ENCODE measurements at places on chromosomes 3 and 15.
A peak's percentile ranks its signal among the peaks of the same experiment; 100 is the strongest.

GRCh38 chr15:81334768-81335435, 11.0 kb upstream of the STARD5 start:
- DNase-seq, result no peak

DNA sequence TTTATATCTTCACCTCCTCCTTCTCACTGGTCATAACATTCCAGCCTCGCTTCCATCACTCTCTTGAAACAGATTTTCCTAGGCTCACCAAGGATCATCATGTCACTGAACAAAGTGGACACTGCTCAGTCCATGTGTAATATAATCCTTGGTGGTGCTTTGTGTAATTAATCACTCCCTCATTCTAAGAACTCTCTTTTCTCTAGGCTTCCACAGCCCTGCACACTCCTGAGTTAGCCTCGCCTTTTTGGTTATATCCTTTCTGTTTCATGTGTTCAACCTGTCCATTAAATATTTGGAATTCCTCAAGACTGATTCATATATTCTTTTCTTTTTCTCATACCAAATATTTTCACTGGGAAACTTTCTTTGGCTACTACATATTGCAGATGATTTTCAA, 440.8 kb downstream of the PYDC2 start:
- DNase-seq, result no peak

DNA sequence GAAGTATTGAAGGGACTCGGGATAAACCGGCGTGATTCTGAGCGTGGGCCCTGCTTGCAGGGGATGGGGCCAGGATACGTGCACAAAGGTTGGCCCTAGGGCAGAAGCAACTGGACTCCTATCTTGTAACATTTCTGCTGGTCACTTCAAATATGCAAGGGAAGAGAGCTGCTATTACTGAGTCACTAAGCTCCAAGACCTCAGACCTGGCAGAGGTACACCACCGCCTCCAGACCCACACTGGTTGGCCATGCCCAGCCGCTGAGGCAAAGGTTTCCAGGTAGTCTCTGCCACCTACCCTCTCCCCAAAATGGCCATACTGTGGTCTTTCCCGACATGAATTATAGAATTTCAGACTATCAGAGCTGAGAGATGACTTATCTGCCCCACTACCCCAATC, 13.4 kb upstream of the STRA6 start:
- no peak for DNase-seq

DNA sequence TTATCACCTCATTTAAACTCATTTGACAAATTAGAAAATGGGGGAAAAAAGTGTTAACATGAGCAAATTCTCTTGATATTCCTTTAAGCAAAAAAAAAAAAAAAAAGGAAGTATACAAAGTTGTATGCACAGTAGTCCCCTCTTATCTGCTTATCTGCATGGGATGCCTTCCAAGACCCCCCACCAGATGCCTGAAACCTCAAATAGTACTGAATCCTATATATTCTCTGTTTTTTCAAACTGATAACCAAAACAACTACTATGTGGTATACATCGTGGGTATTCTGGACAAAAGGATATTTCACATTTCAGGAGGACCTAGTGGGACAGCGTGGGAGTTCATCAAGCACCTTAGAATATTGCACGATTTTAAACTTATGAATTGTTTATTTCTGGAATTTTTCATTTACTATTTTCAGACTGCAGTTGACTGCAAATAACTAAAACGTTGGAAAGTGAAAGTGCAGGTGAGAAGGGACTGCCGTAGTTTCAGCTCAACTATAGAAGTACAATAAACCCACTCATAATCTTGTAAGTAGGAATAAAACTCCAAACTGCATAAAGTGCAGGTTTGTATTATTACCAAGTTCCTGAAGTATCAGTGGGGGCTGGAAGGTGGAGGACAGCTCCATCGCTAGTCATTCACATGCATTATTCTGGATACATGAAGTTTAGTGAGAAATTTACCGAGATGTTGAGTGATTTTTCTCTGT, 43.6 kb upstream of the PLCL2 start:
- DNase-seq, result peak; percentile 26

DNA sequence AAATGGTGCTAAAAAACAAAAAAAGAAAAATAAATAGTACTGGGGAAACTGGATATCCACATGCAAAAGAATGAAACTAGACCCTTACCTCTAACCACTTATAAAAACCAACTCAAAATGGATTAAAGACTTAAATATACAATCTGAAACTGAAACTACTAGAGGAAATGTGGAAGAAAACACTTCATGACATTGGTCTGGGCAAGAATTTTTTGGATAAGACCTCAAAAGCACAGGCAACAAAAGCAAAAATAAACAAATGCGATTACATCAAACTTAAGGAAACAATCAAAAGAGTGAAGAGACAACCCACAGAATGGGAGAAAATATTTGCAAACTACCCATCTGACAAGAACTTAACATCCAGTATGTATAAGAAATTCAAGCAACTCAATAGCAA, 6.4 kb downstream of the IFT57 start:
- DNase-seq, result no peak

DNA sequence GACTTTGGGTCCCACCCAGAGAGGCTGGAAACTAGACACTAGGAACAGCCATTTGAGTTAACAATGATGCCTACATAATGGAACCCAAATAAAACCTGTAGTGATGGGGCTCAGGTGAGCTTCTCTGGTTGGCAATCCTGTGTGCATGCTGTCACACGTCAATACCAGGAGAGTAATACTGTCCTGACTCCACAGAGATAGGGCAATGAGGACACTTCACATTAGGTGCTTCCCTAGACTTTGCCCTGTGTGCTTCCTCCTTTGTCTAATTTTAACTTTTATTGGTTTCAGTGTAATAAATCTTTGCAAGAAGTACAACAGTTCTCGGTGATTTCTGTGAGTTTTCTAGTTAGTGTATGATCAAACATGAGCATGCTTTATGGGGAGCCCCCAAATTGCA, 281.8 kb upstream of the ARRDC4 start:
- no peak for DNase-seq

DNA sequence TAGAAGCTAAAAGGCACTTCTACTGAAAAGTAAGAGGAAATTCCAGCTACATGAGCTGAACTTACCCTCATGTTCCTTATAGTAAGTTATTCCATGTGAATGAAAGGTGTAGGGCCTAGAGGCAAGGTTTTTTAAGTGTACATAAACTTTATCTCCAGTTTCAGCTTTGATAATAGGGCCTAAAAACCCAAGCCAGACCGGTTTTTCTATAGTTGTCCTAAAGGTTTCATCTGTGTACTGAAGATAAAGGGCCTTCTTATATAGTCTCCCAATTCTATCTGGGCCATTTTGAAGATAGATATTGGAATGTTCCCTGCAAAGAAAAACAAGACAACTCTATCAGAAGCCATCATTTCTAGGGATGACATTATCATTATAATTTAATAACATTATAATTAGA, 9.2 kb downstream of the CP start:
- no peak for DNase-seq
